ENCODE measurements at places on chromosomes 1 and 21. TPM values are rescaled to one million over a fixed set of nuclear protein-coding genes. Genes with fewer than 3 reads are reported as not detected.

Gene ANKRD34A
- total RNA-seq = 1.7 TPM

Gene NSUN4
- total RNA-seq = 18.3 TPM

Gene CELA2A
- 0.76 TPM for total RNA-seq

Gene HSD3B1
- not detected for total RNA-seq

Gene LDLRAP1
- 13.4 TPM for total RNA-seq

Gene IFNAR1
- 38.9 TPM for total RNA-seq

Gene PROK1
- not detected for total RNA-seq

Gene AMIGO1
- 13.4 TPM for total RNA-seq

- H3K27ac ChIP-seq = no peak overlapping the region
- no peaks in the 10 kb centered on the region for H3K4me1 ChIP-seq
- no peaks in the 10 kb centered on the region for H3K27me3 ChIP-seq
- DNase-seq = peak; percentile 10
- H3K4me3 ChIP-seq = no peak overlapping the region
- H3K36me3 ChIP-seq = no peaks in the 10 kb centered on the region
Measured at GRCh38 chr21:45010860-45011259, 63.5 kb upstream of the ADARB1 start.

DNA sequence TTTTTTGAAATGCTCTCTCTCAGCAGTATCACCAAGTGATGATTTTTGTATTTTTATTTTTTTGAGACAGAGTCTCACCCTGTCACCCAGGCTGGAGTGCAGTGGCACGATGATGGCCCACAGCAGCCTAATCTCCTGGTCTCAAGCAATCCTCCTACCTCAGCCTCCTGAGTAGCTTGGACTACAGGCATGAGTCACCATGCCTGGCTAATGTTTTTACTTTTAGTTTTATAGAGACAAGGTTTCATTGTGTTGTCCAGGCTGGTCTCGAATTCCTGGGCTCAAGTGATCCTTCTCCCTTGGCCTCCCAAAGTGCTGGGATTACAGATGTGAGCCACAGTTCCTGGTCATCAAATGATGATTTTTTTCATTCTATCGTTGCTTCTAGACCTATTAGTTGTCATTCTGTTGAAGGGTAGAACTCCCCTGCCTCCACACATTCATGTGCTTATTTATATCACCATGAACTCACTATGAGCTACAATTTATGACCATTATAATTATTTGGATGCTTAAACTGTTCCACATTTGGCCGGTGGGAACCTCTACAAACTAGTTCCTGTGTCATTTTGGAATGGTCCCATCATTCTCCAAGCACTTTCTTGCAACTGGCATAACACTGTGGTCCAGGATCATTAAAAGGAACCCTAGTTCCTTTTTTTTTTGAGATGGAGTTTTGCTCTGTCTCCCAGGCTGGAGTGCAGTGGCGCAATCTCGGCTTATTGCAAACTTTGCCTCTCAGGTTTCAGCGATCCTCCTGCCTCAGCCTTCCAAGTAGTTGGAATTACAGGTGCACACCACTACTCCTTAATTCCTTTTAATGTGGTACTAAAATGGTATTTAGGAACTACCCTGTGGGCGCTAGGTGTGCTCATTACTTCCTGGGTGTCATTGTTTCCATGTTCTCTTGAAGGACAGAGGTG is 20.2 kb upstream of the TOR3A start:
- H3K36me3 ChIP-seq = peaks cover 51% of the 10 kb centered on the region
- no peaks in the 10 kb centered on the region for H3K27me3 ChIP-seq
- H3K4me1 ChIP-seq = no peaks in the 10 kb centered on the region
- H3K4me3 ChIP-seq = no peak overlapping the region
- no peak for DNase-seq
- H3K27ac ChIP-seq = no peak overlapping the region

- H3K36me3 ChIP-seq = peaks cover 28% of the 10 kb centered on the region
- no peak for DNase-seq
- H3K4me3 ChIP-seq = no peak overlapping the region
- peaks cover 38% of the 10 kb centered on the region for H3K4me1 ChIP-seq
Measured at GRCh38 chr1:29156543-29157268, 25.0 kb downstream of the SRSF4 start.

DNA sequence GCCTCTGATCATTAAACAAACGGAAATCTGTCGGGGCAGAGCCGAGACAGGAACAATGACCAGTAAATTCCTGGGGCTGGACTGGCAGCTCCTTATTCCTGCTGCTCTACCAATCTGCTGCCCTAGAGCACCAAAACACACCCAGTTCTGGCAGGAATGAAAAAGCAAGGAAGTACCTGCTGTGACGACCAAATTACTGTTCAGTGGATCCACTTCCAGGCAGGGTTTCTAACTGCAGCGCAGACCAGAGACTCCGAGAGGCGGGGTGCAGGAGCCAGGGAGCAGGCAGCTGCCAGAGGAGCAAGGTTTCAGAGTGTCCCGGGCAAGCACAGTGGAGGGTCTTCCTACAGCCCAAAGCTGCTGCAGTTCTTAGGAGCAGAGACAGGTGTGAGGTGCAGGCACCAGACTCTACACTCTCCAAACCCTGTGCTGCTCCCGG is 32.4 kb downstream of the KANK4 start:
- DNase-seq = no peak
- no peaks in the 10 kb centered on the region for H3K27me3 ChIP-seq
- peaks cover 17% of the 10 kb centered on the region for H3K4me1 ChIP-seq

DNA sequence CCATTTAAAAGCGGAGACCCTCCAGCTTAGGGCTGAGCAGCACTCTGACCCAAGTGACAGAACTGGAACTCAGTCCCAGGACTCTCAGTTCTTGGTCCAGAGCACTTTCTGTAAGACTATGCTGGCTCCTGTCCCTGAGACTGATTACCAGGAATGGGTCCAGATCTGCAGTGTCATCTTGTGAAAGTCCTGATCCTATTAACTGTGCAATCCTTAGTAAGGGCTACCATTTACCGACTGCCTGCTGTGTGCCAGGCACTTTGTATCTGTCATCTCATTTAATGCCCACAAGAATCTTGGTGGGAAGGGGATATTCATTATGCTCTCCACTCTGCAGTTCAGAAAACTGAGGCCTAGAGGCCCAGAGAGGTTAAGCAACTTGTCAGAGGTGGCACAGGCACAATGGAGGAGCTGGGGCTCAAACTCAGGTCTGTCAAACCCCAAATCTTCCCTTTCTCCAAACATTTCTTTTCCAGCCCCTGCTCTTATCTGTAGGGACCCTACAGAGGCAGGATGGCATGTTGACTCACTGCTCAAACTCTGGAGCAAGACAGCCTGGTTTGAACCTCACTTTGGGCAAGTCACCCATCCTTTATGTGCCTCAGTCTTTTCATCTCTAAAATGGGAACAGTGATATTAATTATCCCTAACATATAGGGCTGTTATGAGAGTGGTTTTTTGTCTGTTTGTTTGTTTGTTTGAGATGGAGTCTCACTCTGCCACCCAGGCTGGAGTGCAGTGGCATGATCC is 57.6 kb upstream of the IFNLR1 start:
- H3K4me1 ChIP-seq = no peaks in the 10 kb centered on the region
- no peaks in the 10 kb centered on the region for H3K36me3 ChIP-seq
- no peak overlapping the region for H3K4me3 ChIP-seq
- H3K27me3 ChIP-seq = no peaks in the 10 kb centered on the region
- no peak for DNase-seq

DNA sequence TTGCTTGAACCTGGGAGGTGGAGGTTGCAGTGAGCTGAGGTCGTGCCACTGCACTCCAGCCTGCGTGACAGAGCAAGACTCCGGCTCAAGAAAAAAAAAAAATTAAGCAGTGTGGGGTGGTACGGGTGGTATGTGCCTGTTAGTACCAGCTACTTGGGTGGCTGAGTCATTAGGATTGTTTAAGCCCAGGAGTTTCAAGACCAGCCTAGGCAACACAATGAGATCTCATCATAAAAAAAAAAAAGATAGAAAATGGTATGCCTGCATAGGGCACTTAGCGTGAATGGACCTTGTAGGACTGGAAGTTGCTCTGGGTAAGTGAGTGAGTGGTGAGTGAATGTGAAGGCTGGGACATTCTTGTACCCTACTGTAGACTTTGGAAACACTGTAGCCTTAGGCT is 37.0 kb downstream of the TBCE start:
- H3K4me1 ChIP-seq = peaks cover 8% of the 10 kb centered on the region
- peaks cover 12% of the 10 kb centered on the region for H3K36me3 ChIP-seq
- no peaks in the 10 kb centered on the region for H3K27me3 ChIP-seq
- H3K4me3 ChIP-seq = no peak overlapping the region

DNA sequence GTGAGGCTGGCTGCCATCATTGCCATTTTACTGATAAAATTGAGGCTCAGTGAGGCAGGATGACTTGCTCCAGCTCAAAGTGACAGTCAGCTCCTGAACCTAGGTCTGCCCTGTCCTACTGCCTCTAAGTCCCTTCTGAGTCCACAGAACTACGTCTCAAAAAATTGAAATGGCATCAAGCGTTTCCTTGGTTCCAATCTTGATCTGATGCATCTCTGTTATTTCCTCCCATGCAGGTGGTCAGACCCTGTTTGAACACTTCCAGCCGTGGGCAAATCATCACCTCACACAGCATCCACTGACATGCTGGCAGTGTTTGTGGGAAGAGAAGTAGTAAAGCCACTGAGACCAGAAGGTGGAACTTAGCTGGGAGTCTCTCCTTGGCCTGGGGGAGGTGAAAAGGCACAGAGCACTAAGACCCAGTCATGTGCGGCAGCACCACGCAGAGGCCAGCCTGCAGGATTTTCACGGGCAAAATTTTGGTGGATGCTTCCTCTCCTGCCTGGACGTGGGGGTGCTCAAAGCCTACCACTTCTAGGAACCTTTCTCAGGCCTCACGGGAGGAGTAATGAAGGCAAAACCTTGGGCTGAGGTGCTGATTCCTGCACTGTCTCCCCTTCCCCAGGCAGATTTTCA is 7.8 kb upstream of the CPLANE2 start:
- no peaks in the 10 kb centered on the region for H3K27me3 ChIP-seq
- no peak for DNase-seq
- peaks cover 44% of the 10 kb centered on the region for H3K4me1 ChIP-seq
- H3K36me3 ChIP-seq = peaks cover 18% of the 10 kb centered on the region
- H3K27ac ChIP-seq = no peak overlapping the region

GRCh38 chr1:17648457-17649145 is 106.5 kb upstream of the ACTL8 start:
- H3K27me3 ChIP-seq = no peaks in the 10 kb centered on the region
- no peak for DNase-seq
- H3K27ac ChIP-seq = no peak overlapping the region
- H3K4me3 ChIP-seq = no peak overlapping the region
- peaks cover 76% of the 10 kb centered on the region for H3K36me3 ChIP-seq
- peaks cover 3% of the 10 kb centered on the region for H3K4me1 ChIP-seq

- no peak for DNase-seq
- peaks cover 7% of the 10 kb centered on the region for H3K27me3 ChIP-seq
- no peaks in the 10 kb centered on the region for H3K4me1 ChIP-seq
- H3K27ac ChIP-seq = no peak overlapping the region
- peak overlapping the region; percentile 39 for H3K4me3 ChIP-seq
Measured at GRCh38 chr1:69569576-69570328, 2.0 kb downstream of the LRRC7 start.

GRCh38 chr21:21177353-21177986 is 179.3 kb downstream of the NCAM2 start:
- H3K4me3 ChIP-seq = no peak overlapping the region
- no peak for DNase-seq
- no peaks in the 10 kb centered on the region for H3K36me3 ChIP-seq
- H3K27me3 ChIP-seq = no peaks in the 10 kb centered on the region
- no peak overlapping the region for H3K27ac ChIP-seq
- no peaks in the 10 kb centered on the region for H3K4me1 ChIP-seq

- no peaks in the 10 kb centered on the region for H3K27me3 ChIP-seq
- no peak overlapping the region for H3K27ac ChIP-seq
- H3K4me3 ChIP-seq = no peak overlapping the region
- DNase-seq = no peak
- H3K36me3 ChIP-seq = no peaks in the 10 kb centered on the region
Measured at GRCh38 chr1:38258085-38258627, 211.6 kb upstream of the POU3F1 start.

Measured in heart left ventricle (tissue), 16 donors.